CD8-positive, alpha-beta memory T cell (primary cell): ENCODE measurements at places on chromosomes 1 and 21.

DNA sequence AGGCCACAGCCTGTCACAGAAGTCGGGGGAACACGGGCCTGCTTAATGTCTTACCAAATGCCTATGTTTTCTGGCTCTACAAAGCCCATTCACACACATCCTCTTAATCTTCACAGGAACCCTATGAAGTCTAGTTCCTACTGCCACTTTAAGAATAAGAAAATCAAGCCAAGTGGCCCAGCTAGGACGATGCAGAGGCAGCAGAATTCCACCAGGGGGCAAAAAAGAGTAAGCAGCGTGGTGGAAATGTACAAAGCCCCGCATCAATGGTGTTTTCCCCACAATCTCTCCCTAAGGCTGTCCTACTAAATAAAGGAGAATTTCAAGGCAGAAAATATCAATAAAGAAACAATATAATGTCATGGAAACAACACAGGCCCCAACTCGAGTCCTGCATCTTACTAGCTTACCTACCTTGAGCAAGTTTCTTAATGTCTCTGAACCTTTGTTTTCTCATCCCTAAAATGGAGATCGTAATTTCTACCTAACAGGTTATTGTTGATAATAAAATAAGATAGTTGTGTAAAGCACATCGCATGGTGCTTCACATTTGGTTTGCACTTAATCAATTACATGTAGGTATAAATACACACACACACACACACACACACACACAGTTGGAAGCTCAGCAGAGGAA lies 21.4 kb downstream of the SEC16B start:
- no peak for DNase-seq

- DNase-seq, result no peak
Observed at GRCh38 chr1:163263818-163264655, 57.7 kb upstream of the NUF2 start.

- DNase-seq, result no peak
Observed at GRCh38 chr1:182261655-182262054, 129.9 kb downstream of the GLUL start.

GRCh38 chr1:82783044-82783443 lies 982.3 kb downstream of the ADGRL2 start:
- DNase-seq, result no peak

DNA sequence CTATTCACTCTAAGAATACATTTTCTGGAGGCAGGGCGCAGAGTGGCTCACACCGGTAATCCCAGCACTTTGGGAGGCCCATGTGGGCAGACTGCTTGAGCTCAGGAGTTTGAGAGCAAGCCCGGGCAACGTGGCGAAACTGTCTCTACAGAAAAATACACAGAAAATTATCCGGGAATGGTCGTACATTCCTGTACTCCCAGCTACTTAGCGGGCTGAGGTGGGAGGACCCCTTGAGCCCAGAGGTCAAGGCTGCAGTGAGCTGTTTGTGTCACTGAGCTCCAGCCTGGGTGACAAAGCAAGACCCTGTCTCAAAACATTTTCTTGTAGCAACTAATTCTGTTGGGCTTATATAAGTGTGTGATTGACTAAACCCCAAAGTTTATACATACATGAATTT lies 30.5 kb downstream of the GPR161 start:
- no peak for DNase-seq

DNA sequence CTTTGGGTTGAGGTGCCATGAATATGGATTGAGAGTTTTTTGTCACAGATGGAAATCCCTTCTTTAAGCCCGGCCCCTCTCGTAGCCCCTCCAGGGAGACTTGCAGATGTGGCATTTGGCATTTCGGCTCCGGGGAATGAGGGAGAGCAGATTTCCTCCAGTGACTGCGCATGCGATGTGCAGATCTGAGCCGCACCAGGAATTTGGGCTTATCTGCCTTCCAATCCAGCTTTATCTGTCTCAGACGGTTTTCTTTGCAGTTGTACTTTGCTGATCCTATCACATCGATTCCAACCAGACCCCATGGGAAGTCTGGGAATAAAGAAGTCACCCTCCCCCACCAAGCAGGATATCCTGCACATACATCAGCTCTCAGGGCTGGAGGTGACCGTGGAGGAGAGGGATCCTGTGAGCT lies 11.7 kb downstream of the KIF26B start:
- no peak for DNase-seq

- no peak for DNase-seq
Observed at GRCh38 chr21:42453224-42453985, 42.6 kb downstream of the RSPH1 start.

- DNase-seq, result no peak
Observed at GRCh38 chr1:213244664-213245091, 193.6 kb downstream of the RPS6KC1 start.

- DNase-seq, result no peak
Observed at GRCh38 chr1:201894343-201895119, 5.8 kb downstream of the SHISA4 start.
